Retinal pigment epithelial cell (primary cell): ENCODE measurements at places on chromosomes 3 and 15.

GRCh38 chr3:36893137-36893557 lies 51.7 kb downstream of the TRANK1 start:
- peak; percentile 97 for DNase-seq

- no peak for DNase-seq
Measured at GRCh38 chr3:136750209-136750896, 1.8 kb downstream of the STAG1 start.

DNA sequence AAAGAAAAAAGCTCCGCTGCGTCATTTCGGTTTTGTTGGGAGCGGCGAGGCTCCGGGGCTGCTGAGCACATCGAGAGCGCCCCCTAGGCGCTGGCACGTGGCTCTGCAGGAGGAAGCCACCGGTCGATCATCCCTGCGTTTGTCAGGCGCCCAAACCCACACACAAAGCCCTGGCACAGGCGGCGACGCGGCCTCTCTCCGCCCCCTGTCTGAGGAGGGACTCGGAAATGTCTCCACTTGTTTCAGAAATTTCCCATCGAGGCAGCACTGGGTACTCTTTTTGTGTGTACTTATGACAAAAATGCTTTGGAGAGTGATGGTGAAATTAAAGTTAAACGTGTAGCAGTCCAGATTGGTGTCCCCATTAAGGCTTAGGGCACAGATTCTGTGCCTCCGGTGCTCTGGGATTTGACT lies 407.3 kb upstream of the ONECUT1 start:
- no peak for DNase-seq

GRCh38 chr3:41356775-41357174 lies 157.5 kb downstream of the CTNNB1 start:
- no peak for DNase-seq

DNA sequence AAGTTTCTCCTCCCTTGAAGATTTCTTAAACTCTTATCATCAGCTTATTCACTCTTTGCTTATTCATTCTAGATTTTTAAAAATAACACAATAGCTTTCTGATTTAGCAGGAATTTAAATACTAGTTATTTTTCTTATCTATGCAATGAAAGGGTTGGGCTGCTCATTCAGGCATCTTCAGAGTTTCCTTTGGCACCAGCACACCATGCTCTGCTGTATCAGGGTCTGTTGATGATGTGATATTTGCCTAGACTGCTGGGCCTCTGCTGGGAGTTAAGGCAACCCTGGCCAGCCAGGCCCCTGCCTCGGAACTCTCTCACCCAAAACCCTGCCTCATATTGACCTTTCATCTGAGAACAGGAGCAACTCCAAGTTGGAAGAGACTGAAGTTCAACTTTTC lies 35.0 kb downstream of the DRD3 start:
- no peak for DNase-seq

- no peak for DNase-seq
Measured at GRCh38 chr3:8503871-8504610, 2.4 kb downstream of the LMCD1 start.

- no peak for DNase-seq
Measured at GRCh38 chr15:51853998-51854397, 24.5 kb downstream of the TMOD3 start.

- no peak for DNase-seq
Measured at GRCh38 chr3:172717493-172718088, 6.7 kb upstream of the NCEH1 start.

DNA sequence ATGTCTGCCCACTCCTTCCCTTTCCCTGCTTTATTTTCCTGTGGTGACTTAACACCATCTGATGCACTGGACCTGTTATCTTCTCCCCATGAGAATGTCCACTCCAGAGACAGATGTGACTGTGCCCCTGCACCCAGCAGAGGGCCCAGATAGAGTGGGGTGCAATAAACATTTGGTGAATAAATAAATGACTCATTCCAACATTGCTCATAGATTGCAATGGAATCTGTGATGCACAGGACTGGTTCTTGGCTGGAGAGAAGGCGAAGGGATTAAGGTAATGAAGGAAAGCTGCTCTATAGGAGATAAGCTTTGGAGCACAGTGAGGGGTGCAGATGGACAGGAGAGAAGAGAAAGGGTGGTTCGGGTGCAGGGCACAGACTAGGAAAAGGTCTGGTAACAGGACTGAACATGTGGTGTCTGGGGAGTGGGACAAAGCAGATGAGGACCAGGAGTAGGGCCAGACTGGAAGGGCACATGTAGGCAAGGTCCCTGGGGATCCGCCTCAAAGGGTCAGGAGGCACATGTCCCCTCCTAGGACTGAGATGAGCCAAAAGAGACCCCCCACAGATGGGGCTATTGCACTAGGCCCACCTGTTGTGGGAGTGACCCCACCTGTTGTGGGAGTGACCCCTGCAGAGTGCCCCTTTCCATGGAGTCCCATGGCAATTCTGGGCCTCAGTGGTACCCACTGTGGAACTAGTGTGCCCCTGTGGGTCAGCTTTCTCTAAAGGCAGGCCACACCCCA lies 17.5 kb upstream of the POC1A start:
- DNase-seq = peak; percentile 23

DNA sequence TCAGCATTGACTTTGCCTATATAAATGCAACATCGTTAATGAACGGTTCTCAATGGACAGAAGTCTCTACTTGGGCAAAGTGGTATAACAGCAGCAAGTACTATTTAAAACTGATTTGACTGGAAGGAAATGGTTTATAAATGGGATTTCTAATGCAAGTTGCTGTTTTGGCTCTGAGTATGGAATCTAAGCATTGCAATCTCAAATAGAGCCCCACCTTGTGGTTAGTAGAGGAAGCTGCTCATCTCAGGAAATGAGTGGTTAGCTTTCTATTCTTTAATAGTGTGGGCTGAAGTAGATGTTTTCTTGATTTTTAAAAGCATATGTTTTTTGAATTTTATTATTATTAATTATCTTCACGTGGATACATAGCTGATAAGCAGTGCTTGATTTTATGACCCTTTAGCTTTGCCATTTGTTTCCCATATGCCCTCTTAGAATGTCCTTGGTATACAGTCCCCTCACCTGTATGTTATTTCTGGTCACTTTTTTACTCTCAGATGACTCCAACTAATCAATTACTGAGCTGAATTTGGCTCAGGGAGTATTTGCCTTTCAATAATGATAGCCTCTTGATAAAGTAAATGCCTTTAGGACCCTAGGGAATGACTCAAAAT lies 67.1 kb downstream of the OXSM start:
- DNase-seq = peak; percentile 22

DNA sequence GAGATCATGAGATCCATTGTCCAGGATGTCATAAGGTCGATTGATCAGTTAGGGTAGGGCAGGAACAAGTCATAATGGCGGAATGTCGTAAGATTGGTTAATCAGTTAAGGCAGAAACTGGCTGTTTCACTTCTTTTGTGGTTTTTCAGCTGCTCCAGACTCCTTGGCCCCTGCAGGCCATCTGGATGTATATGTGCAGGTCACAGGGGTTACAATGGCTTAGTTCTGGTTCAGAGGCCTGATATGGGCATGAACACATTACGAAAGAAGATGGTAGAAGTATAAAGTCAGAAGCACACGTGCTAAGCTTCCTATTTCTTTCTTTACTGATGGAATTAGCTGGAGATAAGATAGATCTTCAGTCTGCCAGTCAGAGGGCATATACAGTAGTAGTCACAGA lies 315.4 kb upstream of the LRRC3B start:
- no peak for DNase-seq
